ENCODE measurements at places on chromosomes 5 and 9. TPM values are rescaled to one million over a fixed set of nuclear protein-coding genes. Genes with fewer than 3 reads are reported as not detected.

DNA sequence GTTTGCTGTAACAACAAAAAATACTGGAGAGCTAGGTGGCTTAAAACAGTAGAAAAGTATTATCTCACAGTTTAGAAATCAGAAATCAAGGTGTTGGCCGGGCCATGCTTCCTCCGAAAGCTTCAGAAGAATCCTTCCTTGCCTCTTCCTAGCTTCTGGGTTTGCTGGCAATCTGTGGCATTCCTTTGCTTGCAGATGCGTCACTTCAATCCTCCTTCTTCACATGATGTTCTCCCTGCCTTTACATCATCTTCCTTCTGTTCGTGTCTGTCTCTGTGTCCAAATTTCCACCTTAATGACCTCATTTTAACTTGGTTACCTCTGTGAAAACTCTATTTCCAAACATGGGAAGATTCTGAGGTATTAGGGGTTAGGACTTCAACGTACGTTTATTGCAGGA lies 90.4 kb upstream of the CHD1 start:
- H3K27me3 ChIP-seq = no peaks in the 10 kb centered on the region
- no peaks in the 10 kb centered on the region for H3K36me3 ChIP-seq
- H3K27ac ChIP-seq = no peak overlapping the region
- no peaks in the 10 kb centered on the region for H3K4me1 ChIP-seq

- H3K4me1 ChIP-seq = no peaks in the 10 kb centered on the region
- DNase-seq = no peak
- H3K4me3 ChIP-seq = no peak overlapping the region
- H3K27ac ChIP-seq = no peak overlapping the region
- H3K36me3 ChIP-seq = no peaks in the 10 kb centered on the region
- H3K27me3 ChIP-seq = no peaks in the 10 kb centered on the region
Observed at GRCh38 chr5:118407958-118408357, 580.4 kb downstream of the DTWD2 start.

DNA sequence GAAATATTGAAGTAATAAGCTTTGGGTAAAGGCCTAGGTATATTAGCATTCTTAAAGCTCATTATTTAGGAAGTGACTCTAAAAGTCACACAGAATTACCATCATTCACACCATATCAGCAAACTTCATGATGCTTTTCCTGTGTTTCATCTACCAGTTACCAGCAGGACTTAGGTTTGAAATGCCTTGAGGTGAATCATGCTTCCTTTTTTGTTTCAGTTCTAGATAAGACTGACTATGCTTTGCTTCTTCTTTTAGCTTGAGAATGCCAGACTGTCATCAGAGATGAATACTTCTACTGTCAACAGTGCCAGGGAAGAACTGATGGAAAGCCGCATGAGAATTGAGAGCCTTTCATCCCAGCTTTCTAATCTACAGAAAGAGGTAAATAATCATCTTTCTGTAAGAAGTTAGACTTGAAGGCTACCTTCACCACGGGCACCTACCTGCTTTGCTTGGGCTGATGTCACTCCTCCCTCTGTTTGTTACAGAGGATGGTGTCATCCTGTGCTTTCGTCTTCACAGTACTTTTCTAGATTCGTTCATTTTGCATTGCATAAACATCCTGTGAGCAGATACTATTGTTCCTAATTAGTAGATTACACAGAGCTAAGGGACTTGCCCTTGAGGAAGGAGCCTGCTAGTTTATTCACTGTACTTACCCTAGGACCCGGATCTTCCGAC lies 34.7 kb downstream of the LMNB1 start:
- H3K27me3 ChIP-seq = no peaks in the 10 kb centered on the region
- DNase-seq = peak; percentile 52
- peaks cover 44% of the 10 kb centered on the region for H3K4me1 ChIP-seq
- peak overlapping the region; percentile 12 for H3K4me3 ChIP-seq
- peak overlapping the region; percentile 93 for H3K27ac ChIP-seq
- H3K36me3 ChIP-seq = peaks cover 65% of the 10 kb centered on the region

GRCh38 chr5:44051591-44051990 lies 337.6 kb downstream of the FGF10 start:
- no peak overlapping the region for H3K27ac ChIP-seq
- no peaks in the 10 kb centered on the region for H3K4me1 ChIP-seq
- no peak overlapping the region for H3K4me3 ChIP-seq

- no peaks in the 10 kb centered on the region for H3K36me3 ChIP-seq
- H3K27me3 ChIP-seq = peaks cover 2% of the 10 kb centered on the region
- no peak for DNase-seq
- no peak overlapping the region for H3K27ac ChIP-seq
- H3K4me1 ChIP-seq = no peaks in the 10 kb centered on the region
Observed at GRCh38 chr5:172385010-172385563, 69.2 kb downstream of the SH3PXD2B start.

GRCh38 chr9:82939451-82939850 lies 123.5 kb downstream of the RASEF start:
- no peak for DNase-seq
- no peak overlapping the region for H3K4me3 ChIP-seq

DNA sequence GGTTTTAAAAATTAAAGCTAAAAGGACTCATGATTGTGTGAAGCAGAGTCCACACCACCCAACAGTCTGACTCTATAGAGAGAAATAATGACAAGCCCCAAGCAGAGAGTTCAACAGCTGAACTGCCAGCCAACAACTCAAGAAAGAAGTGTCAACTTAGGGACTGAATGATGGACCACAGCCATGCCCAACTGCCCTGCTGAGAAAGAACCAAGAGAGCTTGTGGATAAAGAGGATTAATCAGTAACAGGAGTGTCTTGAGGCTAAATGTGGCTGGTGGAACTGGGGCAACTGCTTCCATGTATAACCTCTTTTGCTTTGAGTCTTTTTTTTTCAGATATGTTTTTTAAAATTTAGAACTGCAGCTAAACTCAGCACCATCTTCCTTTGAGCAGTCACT lies 109.3 kb downstream of the HSD17B3 start:
- H3K4me3 ChIP-seq = no peak overlapping the region
- peaks cover 7% of the 10 kb centered on the region for H3K27me3 ChIP-seq
- no peak for DNase-seq
- H3K27ac ChIP-seq = no peak overlapping the region

GZMA gene
- 168 TPM for total RNA-seq

BRINP1 gene
- total RNA-seq = not detected

SARDH gene
- 1.9 TPM for total RNA-seq
